ENCODE measurements at places on chromosomes 4 and X. TPM values are rescaled to one million over a fixed set of nuclear protein-coding genes. Genes with fewer than 3 reads are reported as not detected.

HOPX gene
- total RNA-seq, result 7.1 TPM

CXCL10 gene
- not detected for total RNA-seq

ZNF718 gene
- total RNA-seq, result 6.7 TPM

IGFBP7 gene
- 55.4 TPM for total RNA-seq

MMRN1 gene
- total RNA-seq, result not detected

NCBP2L gene
- total RNA-seq, result not detected

GPR173 gene
- 6.7 TPM for total RNA-seq

PCDH19 gene
- total RNA-seq, result 0.11 TPM

GDPD2 gene
- total RNA-seq, result 0.11 TPM

UXT gene
- total RNA-seq, result 111 TPM

NWD2 gene
- under 0.01 TPM for total RNA-seq

DAPP1 gene
- 71.1 TPM for total RNA-seq

RBMX2 gene
- 13.7 TPM for total RNA-seq

JAKMIP1 gene
- total RNA-seq, result not detected

DSPP gene
- total RNA-seq, result not detected

RPA4 gene
- total RNA-seq, result 0.65 TPM

SGMS2 gene
- total RNA-seq, result 142 TPM

Measured in placental epithelial cell (primary cell).